Spleen (tissue), 13 donors: ENCODE measurements at places on chromosomes 2 and 18. TPM values are rescaled to one million over a fixed set of nuclear protein-coding genes. Genes with fewer than 3 reads are reported as not detected.

DNA sequence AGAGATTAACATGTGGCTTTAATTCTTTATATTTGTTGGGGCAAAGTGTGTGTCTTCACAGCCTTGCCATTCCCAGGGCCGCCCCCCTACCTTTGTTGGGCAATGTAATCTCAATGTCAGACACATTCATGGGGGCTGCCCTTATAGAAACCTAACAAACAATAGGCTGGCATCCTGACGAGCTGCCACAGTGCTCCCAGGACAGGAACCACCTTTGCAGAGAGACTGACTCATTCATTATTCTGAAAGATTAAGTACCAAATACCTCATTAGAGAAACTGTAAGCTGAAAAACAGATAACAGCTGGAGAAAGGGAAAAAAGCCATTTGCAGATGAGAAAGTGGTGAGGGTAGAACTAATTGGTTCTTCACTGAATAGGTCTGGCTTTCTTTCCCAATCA lies 1587.5 kb upstream of the PIK3C3 start:
- no peak overlapping the region for H3K4me3 ChIP-seq
- no peaks in the 10 kb centered on the region for H3K27me3 ChIP-seq
- DNase-seq: no peak
- no peaks in the 10 kb centered on the region for H3K4me1 ChIP-seq

The GNAL gene
- 0.74 TPM for polyA plus RNA-seq

DNA sequence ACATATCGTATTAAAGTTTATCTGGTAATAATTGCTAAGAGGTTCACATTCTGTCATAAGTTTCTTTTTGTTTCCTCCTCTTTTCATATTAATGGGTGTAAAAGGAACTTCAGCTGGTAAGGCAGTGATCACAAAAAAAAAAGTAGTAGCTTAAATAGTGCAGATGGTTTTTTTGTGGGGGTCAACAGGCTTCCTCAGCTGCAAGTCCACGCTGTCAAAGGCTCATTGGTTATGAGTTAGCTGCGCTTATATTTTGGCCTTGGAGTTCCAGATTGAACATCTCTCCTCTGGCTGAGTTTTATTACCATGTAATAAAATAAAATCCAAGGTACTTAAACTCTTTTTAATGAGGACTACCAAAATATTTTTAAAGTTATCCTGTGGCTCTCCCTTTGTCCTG lies 277.0 kb upstream of the ZEB2 start:
- DNase-seq: no peak
- no peak overlapping the region for H3K27ac ChIP-seq

The FHL2 gene
- 6.8 TPM for polyA plus RNA-seq

The PRKAG3 gene
- polyA plus RNA-seq: not detected

DNA sequence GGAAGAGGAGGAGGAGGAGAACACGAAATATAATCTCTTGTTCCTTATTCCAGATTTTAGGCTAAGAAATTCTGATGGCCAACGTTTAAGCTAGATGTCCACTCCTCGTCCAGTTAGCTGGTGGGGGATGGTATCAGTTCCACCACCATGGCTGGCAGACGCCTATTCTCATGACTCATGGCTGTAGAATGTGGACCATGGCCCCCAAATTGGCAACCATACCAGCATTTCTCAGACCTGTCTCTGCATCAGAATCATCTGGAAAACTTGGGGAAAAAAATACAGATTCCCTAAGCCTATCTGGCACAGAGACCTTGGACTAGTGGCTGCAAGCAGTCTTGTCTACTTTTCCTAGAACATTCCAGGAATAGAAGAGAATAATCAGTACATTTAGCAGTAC lies 267.7 kb upstream of the SIX2 start:
- DNase-seq: no peak
- H3K4me3 ChIP-seq: no peak overlapping the region
- no peaks in the 10 kb centered on the region for H3K36me3 ChIP-seq
- H3K27me3 ChIP-seq: no peaks in the 10 kb centered on the region
- no peak overlapping the region for H3K27ac ChIP-seq
- no peaks in the 10 kb centered on the region for H3K4me1 ChIP-seq

- DNase-seq: peak; percentile 50
- no peak overlapping the region for H3K4me3 ChIP-seq
- peaks cover 89% of the 10 kb centered on the region for H3K36me3 ChIP-seq
Measured at GRCh38 chr2:20624156-20624883, 26.6 kb downstream of the HS1BP3 start.

The DYNAP gene
- 0.22 TPM for polyA plus RNA-seq

DNA sequence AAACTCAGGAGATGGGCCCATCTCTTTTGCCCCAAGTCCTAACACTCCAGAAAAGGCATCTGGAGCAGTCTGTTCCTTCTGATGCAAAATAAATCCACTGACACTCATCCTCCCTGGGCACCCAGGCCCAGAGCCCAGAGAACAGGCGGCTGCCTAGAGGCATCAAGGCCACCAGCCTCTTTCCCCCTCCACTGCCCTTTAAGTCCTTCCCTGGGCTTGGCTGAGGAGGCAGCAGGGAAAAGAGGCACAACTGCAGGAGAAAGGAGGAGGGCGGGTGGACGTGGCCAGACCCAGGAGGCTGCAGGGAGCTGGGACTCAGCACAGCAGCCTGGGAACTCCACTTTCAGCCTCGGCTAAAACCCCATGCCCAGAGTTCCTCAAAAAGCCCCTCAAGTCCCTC lies 99.7 kb upstream of the ID2 start:
- no peaks in the 10 kb centered on the region for H3K36me3 ChIP-seq
- no peak for DNase-seq
- H3K4me1 ChIP-seq: peaks cover 60% of the 10 kb centered on the region
- H3K27me3 ChIP-seq: no peaks in the 10 kb centered on the region
- peak overlapping the region; percentile 86 for H3K27ac ChIP-seq

DNA sequence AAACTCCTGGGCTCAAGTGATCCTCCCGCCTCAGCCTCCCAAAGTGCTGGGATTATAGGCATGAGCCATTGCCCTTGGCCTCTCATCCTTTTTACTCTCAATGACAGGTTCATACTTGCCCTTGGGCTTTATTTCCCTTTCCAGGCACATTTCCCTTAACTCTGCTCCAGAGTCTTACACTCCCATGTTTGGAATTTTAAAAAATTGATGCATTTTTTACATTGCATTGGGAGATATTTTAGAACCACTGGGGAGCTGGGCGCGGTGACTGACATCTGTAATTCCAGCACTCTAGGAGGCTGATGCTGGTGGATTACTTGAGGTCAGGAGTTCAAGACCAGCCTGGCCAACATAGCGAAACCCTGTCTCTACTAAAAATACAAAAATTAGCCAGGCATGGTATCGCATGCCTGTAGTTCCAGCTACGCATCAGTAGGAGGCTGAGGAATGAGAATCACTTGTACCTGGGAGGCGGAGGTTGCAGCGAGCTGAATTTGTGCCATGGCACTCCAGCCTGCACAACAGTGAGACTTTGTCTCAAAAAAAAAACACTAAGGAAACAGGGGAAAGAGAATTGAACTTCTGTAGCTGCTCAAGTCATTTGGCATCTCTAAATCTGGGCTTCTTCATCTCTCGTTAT lies 18.2 kb downstream of the TGIF1 start:
- no peak overlapping the region for H3K4me3 ChIP-seq
- DNase-seq: no peak
- H3K4me1 ChIP-seq: peaks cover 21% of the 10 kb centered on the region
- no peaks in the 10 kb centered on the region for H3K27me3 ChIP-seq

The BOLL gene
- polyA plus RNA-seq: not detected

The MC2R gene
- not detected for polyA plus RNA-seq

DNA sequence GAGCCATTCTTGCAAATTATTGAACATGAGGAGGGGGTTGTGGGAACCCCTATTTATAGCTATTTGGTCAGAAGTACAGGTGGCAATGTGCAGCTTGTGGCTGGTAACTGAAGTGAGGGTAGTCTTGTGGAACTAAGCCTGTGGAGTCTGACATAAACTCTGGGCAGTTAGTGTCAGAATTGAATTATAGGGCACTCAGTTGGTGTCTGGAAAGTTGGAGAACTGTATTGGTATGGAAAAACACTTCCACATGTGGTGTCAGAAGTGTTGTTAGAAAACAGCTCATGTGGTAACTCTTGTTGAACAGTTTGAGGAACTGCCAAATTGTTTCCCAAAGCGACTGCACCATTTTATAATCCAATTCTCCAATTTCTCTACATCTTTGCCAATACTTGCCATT lies 7.5 kb downstream of the RALBP1 start:
- H3K4me3 ChIP-seq: no peak overlapping the region
- DNase-seq: no peak
- no peak overlapping the region for H3K27ac ChIP-seq
- H3K27me3 ChIP-seq: no peaks in the 10 kb centered on the region

- no peak for DNase-seq
- no peak overlapping the region for H3K27ac ChIP-seq
- no peaks in the 10 kb centered on the region for H3K4me1 ChIP-seq
- H3K36me3 ChIP-seq: no peaks in the 10 kb centered on the region
Measured at GRCh38 chr2:74938264-74938663, 20.2 kb upstream of the POLE4 start.

DNA sequence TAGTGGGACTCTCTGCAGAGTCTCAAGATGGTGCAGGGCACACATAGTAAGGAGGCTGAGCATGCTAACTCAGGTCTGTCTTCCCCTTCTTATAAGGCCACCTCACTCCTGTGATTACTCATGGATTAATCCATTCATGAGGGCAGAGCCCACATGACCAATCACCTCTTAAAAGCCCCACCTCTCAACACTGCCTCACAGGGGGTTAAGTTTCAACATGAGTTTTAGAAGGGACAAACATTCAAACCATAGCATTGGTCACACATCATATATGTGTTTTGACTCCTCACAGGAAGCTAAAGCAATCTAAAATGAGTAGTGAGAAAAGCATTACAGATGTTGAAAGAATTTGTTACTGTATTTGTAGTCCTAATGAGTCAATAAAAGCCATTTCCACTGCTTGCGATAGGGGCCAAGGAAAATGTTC lies 57.5 kb downstream of the DTNA start:
- H3K4me1 ChIP-seq: no peaks in the 10 kb centered on the region
- no peak overlapping the region for H3K27ac ChIP-seq
- DNase-seq: no peak

DNA sequence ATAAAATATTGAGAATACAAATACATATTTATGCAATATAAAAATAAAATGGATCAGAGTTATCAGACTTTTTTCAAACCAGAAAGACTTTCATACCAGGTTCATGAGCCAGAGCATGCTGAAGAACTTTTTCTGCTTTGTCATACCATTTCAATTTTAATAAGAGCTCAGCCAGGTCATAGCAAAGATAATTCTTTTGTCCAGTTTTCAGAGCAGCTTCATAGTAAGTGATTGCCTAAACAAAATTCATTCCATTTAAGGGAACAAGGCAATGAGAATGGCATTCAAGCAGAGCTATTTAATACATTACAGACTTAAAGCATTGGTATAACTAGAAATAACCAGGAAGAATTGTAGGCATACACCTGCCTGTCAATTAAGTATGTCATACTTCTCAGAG lies 42.3 kb downstream of the TTC21B start:
- H3K27me3 ChIP-seq: no peaks in the 10 kb centered on the region
- no peaks in the 10 kb centered on the region for H3K4me1 ChIP-seq
- no peak overlapping the region for H3K4me3 ChIP-seq

GRCh38 chr2:110977403-110977802 lies 143.3 kb upstream of the BCL2L11 start:
- DNase-seq: no peak
- no peak overlapping the region for H3K27ac ChIP-seq
- H3K27me3 ChIP-seq: no peaks in the 10 kb centered on the region
- no peaks in the 10 kb centered on the region for H3K4me1 ChIP-seq
- H3K4me3 ChIP-seq: no peak overlapping the region
- no peaks in the 10 kb centered on the region for H3K36me3 ChIP-seq

The EMX1 gene
- polyA plus RNA-seq: not detected

DNA sequence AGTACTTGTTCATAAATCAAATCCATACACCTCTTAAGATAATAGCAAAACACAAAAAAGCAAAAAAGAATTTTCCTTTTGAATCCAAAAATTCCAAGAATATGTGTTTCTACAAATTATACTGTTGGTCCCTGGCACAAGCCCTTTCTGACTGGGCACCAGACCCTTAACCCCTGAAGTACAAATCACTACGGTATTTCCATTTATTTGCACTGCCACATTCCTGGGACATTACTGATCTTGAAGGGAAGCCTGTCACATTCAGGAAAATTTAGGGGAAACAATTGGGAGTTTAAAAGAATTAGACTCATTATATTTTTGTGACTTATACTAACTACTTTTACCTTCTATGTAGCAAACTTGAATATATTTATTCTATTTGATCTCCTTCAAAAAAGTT lies 98.8 kb downstream of the ZNF521 start:
- no peak for DNase-seq
- H3K36me3 ChIP-seq: no peaks in the 10 kb centered on the region
- no peaks in the 10 kb centered on the region for H3K4me1 ChIP-seq
- no peak overlapping the region for H3K27ac ChIP-seq
- H3K27me3 ChIP-seq: no peaks in the 10 kb centered on the region
- H3K4me3 ChIP-seq: no peak overlapping the region

- H3K4me1 ChIP-seq: peaks cover 16% of the 10 kb centered on the region
- no peaks in the 10 kb centered on the region for H3K27me3 ChIP-seq
- peaks cover 56% of the 10 kb centered on the region for H3K36me3 ChIP-seq
- no peak for DNase-seq
- no peak overlapping the region for H3K27ac ChIP-seq
Measured at GRCh38 chr2:111134055-111134454, 13.3 kb downstream of the BCL2L11 start.

The ZFP36L2 gene
- polyA plus RNA-seq: 115 TPM

The FNDC4 gene
- polyA plus RNA-seq: 4.2 TPM

DNA sequence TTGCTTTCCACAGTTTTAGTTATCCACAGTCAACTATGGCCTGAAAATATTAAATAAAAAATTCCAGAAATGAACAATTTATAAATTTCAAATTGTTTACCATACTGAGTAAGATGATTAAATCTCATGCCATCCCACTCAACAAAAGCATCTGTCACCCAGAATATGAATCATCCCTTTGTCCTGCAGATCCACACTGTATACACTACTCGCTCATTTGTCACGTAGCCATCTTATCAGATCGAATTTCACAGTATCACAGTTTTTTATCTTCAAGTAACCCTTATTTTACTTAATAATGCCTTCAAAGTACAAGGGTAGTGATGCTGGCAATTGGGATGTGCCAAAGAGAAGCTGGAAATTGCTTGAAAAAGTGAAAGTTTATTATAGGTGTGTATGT lies 291.8 kb upstream of the LRATD1 start:
- H3K27ac ChIP-seq: no peak overlapping the region
- H3K27me3 ChIP-seq: no peaks in the 10 kb centered on the region
- H3K36me3 ChIP-seq: no peaks in the 10 kb centered on the region
- no peak for DNase-seq

- no peak for DNase-seq
- no peaks in the 10 kb centered on the region for H3K27me3 ChIP-seq
- no peak overlapping the region for H3K27ac ChIP-seq
Measured at GRCh38 chr2:212147921-212148513, 390.6 kb downstream of the ERBB4 start.

The MGAT5 gene
- 11.2 TPM for polyA plus RNA-seq

- H3K4me1 ChIP-seq: no peaks in the 10 kb centered on the region
- no peaks in the 10 kb centered on the region for H3K36me3 ChIP-seq
- no peak overlapping the region for H3K4me3 ChIP-seq
Measured at GRCh38 chr2:149800624-149801542, 213.3 kb upstream of the MMADHC start.

GRCh38 chr2:221549143-221549542 lies 23.0 kb downstream of the EPHA4 start:
- no peak overlapping the region for H3K4me3 ChIP-seq
- no peak overlapping the region for H3K27ac ChIP-seq
- H3K36me3 ChIP-seq: no peaks in the 10 kb centered on the region
